ENCODE measurements at places on chromosomes 13 and 19. TPM values are rescaled to one million over a fixed set of nuclear protein-coding genes. Genes with fewer than 3 reads are reported as not detected.

GRCh38 chr19:5681391-5682106 lies 722 bp downstream of the HSD11B1L start:
- no peak for DNase-seq

- no peak for DNase-seq
These were observed 64.5 kb upstream of the MCF2L start for GRCh38 chr13:112904436-112904960.

GRCh38 chr13:35818633-35819067 lies 312.5 kb downstream of the DCLK1 start:
- peak; percentile 81 for DNase-seq

GRCh38 chr13:35603593-35604285 lies 127.2 kb upstream of the MAB21L1 start:
- no peak for DNase-seq

GRCh38 chr13:104442536-104442935 lies 1376.3 kb upstream of the SLC10A2 start:
- no peak for DNase-seq

- no peak for DNase-seq
These were observed 20.9 kb downstream of the VAV1 start for GRCh38 chr19:6793411-6793810.

Gene IRGC
- polyA plus RNA-seq: not detected

Gene PLPPR3
- 86.2 TPM for polyA plus RNA-seq

GRCh38 chr19:5621945-5622464 lies 571 bp downstream of the SAFB2 start:
- DNase-seq: peak; percentile 21

DNA sequence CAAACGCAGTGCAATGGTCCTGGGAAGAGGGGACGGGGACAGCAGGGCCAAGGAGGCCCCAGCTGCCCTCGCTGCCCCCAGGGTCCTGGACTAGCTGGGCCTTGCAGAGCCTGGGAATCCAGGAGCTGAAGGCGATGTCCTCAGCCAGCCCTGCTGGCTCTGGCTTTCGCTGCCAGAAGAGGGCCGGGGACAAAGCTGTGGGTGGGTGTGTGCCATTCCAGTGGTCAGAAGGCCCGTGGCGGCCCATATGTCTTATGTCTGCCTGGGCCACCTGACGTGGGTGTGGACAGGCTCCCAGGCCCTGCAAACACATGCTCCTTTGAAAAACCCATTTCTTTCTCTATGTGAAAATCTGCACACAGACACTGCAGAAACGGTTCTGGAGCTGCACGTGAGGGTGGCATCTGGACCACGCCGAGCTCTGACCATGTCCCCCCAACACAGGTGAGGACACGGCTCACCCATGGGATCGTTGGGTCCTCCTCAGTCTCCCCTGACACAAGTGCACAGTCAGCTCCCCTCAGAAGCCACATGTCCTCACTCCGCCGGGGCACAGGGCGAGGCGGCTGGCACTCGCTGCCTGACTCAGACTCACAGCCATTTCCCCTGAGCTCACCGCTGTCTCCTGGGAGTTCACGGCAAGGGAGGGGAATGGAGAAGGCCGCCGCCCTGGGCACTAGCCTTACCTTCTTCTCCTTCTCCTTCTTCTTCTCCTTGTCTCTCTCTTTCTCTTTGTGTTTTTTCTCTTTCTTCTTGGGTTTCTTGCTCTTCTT lies 16.9 kb downstream of the IZUMO4 start:
- DNase-seq: no peak

Gene PRR22
- polyA plus RNA-seq: 1.3 TPM

Gene CEACAM16
- polyA plus RNA-seq: not detected

Gene CATSPERD
- polyA plus RNA-seq: not detected

DNA sequence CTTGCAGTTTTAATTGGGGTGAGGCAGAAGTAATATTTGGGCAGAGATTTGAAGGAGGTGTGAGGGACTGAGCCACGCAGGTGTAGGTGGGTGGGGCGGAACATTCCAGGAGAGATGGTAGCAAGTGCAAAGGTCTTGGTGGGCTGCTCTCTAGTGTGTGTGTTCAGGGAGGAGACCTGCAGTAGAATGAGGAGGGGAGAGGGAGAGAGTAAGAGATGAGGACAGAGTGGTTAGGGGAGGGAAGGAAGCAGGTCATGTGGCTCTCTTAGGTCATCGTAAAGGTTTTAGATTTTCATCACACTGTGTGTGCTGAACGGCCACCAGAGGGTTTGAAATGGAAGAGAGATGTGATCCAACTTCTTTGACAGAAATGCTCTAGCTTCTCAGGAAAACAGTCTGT lies 33.5 kb downstream of the WASF3 start:
- no peak for DNase-seq

DNA sequence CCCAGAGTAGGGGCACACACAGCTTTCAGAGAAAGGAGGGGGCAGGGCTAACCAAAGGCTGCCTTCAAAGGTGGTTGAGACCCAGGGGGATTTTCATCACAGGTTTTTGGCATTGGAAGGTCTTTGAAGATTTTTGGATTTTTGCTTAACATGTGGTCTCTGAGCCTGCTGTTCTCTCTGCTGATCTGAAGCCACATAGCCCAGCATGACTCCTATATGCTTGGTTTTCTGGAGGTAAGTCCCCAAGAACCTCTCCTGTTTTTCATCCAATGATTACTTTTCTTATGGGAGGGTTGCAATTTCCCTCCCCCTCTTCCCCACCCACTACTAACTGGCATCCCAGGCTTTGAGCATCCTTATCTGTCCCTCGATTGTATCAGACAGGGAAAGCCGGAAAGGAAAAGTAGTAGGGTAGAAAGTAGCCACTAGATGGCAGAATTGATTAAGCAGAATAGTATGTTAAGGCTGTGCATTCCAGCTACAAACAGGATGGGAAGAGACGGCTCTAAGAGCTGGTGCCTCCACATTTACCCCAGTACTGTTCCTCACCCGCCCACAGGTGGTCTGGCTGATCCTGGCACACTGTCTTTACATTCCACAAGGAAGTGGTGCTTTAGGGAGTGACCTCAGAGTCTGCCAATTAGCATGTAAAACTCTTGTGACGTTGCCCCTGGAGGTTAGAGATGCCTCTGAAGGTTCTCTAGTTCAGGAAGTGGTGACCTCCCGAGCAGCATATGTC lies 218.9 kb upstream of the EDNRB start:
- peak; percentile 93 for DNase-seq

GRCh38 chr13:22903301-22903700 lies 277.5 kb upstream of the SGCG start:
- no peak for DNase-seq

GRCh38 chr19:3536429-3537100 lies 2.4 kb upstream of the TEKTIP1 start:
- DNase-seq: no peak

DNA sequence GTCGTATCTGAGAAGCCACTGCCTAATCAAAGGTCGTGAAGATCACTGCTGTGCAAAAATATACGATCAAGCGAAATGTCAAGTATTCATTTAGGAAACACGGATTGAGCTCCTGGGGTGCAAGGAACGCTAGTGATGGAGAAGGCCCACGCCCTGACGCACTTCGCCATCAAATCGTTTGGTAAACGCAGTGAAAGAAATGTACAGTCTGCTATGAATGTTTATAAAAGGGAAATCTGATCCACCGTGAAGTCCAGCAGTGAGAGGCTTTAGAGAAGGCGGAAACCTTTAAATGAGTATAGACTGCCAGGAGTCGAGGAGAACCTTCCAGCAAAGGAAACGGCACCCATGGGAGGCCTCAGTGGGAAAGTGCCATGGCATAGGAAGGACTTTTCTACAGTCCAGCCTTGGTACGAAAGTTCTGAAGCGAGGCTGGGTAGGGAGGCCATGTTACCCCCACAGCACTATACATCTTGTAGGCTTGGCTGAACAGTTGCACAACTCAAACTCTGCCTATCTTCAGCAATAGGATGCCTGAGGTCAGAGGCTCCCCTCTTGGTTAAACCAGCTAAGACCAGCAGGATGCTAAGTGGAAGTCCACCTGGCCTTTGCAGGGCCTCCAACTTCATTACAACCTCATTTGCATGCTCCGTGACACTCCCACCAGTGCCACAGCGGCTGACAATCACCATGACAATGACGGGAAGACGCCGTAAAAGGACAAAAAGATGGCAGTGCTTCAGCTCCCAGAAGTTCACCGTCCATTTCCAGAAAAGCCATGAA lies 20.4 kb downstream of the PCID2 start:
- DNase-seq: no peak

GRCh38 chr19:40981591-40981990 lies 9.5 kb upstream of the CYP2B6 start:
- DNase-seq: no peak

Gene TUBB4A
- 755 TPM for polyA plus RNA-seq

DNA sequence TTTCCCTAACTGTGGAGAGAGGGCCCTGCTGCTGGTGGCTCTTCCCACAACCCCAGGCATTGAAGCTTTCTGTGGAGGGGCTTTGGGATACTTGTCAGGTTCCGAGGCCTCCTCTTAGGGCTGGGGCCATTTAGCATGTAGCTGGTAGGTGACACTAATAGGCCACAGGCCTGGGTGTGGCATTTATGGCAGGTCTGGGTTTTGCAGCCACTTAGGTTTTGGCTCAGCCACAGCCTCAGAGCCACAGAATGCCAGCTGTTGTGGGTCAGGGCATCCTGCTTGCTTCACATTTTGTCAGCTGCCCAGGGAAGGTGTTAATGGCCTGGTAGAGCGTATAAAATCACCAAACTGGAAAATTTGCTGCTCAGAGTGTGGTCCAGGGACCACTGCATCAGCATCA lies 15.7 kb downstream of the FAM124A start:
- DNase-seq: no peak

GRCh38 chr19:54207983-54208783 lies 7.5 kb downstream of the RPS9 start:
- DNase-seq: no peak

DNA sequence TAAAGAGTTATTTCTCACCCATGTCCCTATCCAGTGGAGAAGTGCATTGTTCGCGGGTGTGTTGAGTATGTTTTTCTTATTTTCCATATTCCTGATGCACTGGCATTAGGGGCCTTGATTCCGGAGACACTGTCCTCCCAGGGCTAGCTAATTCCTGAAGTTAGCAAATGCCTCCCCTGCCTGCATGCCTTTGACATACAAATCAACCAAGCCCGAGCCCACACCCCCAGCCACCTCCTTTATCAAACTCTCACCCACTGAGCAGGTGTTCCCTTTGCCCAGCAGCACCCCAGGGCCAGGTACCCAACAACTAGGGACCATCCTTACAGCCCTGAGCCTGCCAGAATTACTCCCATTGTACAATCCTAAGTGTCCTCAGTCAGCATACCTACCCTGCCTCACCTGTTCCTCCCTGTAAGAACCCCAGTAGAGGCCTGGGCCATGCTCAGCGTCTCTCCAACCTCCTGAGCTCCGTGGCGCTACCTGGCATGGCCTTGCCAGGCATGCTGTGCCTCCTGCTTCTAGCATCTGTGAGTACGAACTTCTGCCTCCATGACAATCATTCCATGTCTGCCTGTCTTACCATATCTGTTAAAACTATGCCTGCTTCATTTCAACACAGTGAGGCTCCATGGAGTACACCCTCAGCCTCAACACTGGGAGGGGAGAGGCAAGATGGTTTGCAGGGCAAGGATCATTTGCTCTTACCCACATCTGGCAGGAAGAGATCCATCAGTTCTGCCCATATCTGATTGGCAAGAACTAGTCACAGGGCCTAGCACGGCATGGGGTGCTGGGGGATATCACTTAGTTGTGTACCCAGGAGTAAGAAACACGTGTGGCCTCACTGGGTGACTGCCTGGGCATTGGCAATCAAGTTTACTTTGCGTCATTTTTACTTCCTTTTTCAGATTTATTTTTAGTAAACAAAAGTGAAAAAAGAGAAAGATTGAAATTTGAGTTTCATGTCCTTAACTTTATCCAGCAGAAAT lies 203.9 kb downstream of the SHISA2 start:
- no peak for DNase-seq

Gene PSG3
- not detected for polyA plus RNA-seq

DNA sequence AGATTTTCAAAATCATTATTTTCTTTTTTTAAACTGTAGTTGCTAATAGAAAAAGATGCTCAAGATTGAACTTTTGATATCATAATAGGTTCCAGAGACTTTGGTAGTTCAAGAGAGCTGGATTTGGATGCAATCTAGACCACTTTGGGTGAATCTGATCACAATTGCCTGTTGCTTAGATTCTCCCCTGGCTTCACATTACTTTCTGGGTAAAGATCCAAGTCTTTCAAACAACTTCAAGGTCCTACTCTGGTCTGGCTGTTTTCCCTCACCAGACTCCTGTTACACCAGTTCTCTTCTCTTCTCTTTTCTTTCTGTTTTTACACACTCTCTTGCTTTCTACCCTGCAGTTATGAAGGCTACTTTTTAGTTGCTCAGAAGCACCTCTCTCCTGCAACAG lies 7.4 kb upstream of the SPRY2 start:
- no peak for DNase-seq

Gene CYP2A7
- polyA plus RNA-seq: not detected

DNA sequence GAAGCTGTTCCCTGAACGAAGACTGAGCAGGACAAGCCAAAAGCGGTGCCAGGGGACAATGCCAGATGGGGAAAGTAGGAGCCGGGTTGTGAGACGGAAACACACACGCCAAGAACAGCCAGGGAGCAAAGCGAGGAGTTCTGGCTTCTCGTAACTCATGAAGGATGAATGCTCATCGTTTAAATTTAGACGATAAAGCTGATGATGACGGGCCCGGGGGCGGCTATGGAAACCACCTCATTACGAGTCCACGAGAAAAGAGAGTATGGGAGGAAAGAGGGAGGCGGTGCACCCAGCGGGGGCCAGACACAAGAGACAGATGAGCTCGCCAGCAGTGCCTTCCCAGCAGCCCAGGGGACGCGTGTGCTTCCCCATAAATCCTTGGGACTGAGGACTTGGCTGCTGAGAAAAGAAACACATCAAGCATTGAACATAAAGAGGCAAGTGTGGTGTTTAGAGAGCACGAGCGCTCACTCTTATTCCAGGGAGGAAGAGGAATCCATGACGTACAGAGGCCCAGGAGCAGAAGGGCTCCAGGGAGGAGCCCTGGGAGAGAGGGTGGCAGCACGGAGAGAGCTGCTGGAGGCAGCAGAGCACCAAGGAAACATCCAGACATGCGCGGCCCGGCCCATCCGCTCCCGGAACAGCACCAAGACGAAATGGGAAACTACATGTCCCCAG lies 70.7 kb downstream of the EPS15L1 start:
- DNase-seq: no peak

Gene IL4I1
- polyA plus RNA-seq: not detected

Gene OR1M1
- not detected for polyA plus RNA-seq

- DNase-seq: no peak
These were observed 88.6 kb upstream of the ZNF536 start for GRCh38 chr19:30283556-30283955.

- no peak for DNase-seq
These were observed 1518.3 kb upstream of the SLC10A2 start for GRCh38 chr13:104584481-104584880.

- DNase-seq: no peak
These were observed 24.2 kb downstream of the RASA3 start for GRCh38 chr13:114108141-114108761.
